ENCODE measurements at places on chromosomes 12 and 14.
A peak's percentile ranks its signal among the peaks of the same experiment; 100 is the strongest.

GRCh38 chr12:58357511-58357910 is 416.1 kb downstream of the ATP23 start:
- DNase-seq = no peak

DNA sequence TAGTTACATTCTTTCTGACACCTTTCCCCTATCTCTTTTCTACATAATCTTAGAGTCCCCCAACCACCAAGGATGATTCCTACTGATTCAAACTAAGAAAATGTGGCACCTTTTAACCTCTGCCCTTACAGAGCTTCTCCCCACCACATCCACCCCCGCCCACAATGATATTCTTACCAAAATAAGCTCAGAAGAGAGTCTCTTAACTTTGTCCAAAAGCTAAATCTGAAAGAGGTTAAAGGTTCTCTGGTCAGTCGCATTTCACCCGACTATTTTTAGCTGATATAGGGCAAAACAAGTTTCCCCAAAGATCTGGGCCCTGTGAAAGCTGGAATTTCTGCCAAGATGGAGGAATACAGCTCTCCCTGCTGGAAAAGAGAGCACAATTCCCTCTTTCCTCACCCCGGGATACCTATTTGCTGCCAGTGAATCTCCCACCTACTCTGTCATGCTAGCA is 128.6 kb downstream of the ZFP36L1 start:
- DNase-seq = no peak

DNA sequence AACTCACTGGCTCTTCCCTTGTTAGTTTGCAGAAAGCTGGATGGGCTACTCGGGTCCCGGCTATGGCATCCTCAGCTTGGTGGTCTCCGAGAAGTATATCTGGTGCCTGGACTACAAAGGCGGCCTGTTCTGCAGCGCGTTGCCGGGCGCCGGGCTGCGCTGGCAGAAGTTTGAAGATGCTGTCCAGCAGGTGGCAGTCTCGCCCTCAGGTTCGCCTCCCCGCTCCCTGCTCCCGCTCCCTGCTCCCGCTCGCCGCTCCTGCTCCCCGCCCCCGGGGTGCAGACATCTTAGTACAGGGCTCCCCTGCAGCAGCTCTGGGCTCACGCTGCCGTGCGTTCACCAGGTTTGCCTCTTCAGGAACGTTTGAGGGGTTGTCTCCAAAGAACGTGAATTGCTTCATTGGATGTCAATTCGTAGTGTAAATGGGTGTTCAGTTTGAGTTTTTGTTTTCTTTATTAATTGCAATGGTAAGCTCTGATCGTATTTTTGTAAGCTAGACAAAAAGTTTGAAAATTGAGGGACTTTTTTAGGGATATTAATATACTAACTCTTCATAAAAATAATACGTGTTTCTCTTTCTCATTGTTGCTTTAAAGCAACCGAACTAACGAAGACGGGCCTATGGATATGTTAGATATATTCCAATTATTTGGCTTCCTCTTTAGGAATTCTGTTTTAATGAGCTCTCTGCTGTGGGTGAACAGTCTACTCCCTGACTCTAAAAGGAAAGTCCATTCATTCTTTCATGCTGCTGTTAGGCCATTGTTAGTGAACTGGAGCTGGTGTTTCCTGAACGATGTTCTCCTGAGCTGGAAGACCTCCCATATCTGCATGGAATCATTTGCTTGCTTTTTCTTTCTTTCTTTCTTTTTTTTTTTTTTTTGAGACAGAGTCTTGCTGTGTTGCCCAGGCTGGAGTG is 71.3 kb downstream of the ANKRD9 start:
- peak; percentile 96 for DNase-seq

GRCh38 chr12:2221030-2221621 is 168.3 kb downstream of the CACNA1C start:
- no peak for DNase-seq

DNA sequence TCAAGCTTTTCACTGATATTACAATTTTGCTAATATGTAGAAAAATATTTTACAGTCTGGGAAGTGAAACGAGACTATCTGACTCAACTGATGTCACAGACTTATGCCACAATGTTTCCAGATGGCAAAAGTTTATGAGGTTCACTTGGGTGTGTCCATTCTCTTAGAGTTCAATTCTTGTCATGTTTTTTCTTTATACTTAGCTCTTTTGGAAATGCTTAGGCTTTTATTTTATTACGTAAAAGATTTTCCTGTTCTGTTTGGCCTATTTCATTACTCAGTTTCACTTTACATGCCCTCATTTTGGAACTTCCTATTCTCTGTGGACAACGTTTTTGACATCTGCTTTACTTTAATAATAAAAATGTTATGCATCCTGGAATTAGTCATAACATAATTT is 2.1 kb upstream of the PDZRN4 start:
- DNase-seq = no peak

DNA sequence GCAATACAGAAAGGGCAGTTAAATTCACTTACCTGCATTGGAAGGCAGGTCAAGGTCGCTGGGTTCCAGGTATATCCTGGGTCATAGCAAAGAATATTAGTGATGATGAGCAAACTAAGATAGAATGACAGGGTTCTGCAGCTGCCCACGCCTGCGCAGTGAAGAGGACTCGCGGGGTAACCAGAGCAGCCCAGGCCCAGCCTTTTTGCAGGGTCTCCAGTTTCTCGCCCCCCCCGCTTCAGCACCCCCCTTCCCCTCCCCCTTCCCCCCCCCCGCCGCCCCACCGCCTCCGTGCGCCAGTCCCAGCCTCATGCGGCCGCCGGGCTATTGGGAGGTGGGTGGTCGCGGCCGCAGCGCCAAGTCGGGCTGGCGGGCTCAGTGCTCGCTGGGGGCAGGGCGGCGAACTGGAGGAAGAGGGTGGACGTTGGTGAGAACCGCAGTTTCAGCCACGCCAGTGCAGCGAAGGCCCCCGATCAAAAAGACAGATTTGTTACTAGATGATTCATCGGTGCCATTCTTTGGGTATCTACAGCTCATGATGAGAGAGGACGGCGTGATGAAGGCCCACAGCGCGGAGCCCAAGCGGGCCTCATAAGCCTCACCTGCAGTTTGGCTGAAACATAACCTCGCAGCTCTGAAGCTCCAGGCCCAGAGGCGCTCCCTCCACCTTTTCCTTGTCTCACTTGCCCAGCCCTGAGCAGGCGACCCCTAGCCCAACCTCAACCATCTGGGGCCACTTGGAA is 20.2 kb downstream of the SLC2A3 start:
- DNase-seq = no peak

DNA sequence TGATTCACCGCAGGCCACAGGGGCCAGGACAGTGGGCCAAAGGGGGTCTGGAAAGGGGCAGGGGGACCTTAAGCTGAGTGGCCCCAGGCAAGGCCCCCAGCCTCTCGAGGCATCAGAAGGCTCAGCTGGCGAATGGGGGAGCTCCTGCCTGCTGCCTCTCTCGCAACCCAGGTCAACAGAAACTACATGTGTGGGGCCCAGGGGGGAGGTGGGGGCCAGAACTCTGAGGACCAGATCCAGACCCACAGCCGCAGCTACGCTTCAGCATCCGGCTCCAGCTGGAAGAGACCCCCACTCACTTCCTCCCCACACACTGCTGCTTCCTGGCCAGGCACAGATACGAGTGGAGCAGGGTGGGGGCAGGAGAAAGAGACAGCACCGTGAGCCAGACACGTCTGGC is 46.5 kb downstream of the NCOR2 start:
- no peak for DNase-seq
